Activated CD8-positive, alpha-beta memory T cell treated with anti-CD3 and anti-CD28 coated beads, Interleukin-2, amount 10 ng/mL, durations not matched to agents 7 days and 5 days (primary cell): ENCODE measurements at places on chromosomes 1 and 21. TPM values are rescaled to one million over a fixed set of nuclear protein-coding genes. Genes with fewer than 3 reads are reported as not detected.
A peak's percentile ranks its signal among the peaks of the same experiment; 100 is the strongest.

DNA sequence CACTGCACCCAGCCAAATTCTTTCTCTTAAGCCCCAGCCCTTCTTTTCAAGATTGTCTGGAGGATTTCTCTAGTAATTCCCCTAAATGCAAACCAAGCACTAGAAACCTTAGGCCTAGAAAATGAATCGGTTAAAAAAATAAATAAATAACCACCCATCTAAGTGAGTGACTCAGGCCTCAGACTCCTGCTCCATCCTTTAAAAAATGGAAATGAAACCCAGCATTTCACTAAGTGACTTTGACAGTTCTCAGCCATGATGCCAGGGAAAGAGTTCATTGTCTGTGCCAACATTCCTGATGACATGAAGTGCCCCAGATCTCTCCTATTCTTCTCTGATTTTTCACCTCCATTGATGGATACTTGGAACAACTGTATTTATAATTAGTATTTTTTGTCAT is 415.2 kb upstream of the DAB1 start:
- no peak overlapping the region for H3K27ac ChIP-seq
- H3K4me1 ChIP-seq: no peaks in the 10 kb centered on the region
- no peaks in the 10 kb centered on the region for H3K27me3 ChIP-seq
- no peak for DNase-seq

- no peak for DNase-seq
- no peak overlapping the region for H3K4me3 ChIP-seq
- peaks cover 9% of the 10 kb centered on the region for H3K4me1 ChIP-seq
- H3K36me3 ChIP-seq: peaks cover 1% of the 10 kb centered on the region
Observed at GRCh38 chr1:179021873-179022272, 3.8 kb upstream of the FAM20B start.

DNA sequence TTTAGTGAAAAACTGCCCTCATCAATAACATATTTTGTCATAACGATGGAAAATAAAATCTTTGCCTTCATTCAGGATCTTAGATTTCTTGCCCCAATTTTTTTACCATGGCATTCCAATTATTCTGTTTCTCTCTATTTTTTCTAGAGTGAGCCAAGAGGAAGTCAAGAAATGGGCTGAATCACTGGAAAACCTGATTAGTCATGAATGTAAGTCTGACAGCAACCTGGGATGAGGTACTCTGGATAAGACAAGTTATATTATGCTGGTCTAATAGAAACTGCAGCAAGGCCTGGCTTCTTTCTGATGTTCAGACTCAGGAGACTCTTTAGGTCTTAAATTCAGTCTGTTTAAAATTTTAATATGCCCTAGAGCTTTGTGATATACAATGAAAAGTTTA is 3.5 kb downstream of the RGS4 start:
- H3K27me3 ChIP-seq: peaks cover 41% of the 10 kb centered on the region
- no peaks in the 10 kb centered on the region for H3K4me1 ChIP-seq
- no peak for DNase-seq
- no peak overlapping the region for H3K27ac ChIP-seq
- no peaks in the 10 kb centered on the region for H3K36me3 ChIP-seq

- DNase-seq: peak; percentile 83
- H3K4me3 ChIP-seq: no peak overlapping the region
- peaks cover under 1% of the 10 kb centered on the region for H3K27me3 ChIP-seq
- peaks cover 2% of the 10 kb centered on the region for H3K4me1 ChIP-seq
- H3K36me3 ChIP-seq: peaks cover 7% of the 10 kb centered on the region
Observed at GRCh38 chr1:222455188-222455879, 92.6 kb downstream of the HHIPL2 start.

- no peaks in the 10 kb centered on the region for H3K4me1 ChIP-seq
- no peak overlapping the region for H3K27ac ChIP-seq
- H3K4me3 ChIP-seq: no peak overlapping the region
- H3K27me3 ChIP-seq: peaks cover 7% of the 10 kb centered on the region
- no peaks in the 10 kb centered on the region for H3K36me3 ChIP-seq
Observed at GRCh38 chr1:235601104-235601503, 48.5 kb downstream of the GNG4 start.

GRCh38 chr1:18668750-18669404 is 38.2 kb downstream of the PAX7 start:
- H3K27ac ChIP-seq: no peak overlapping the region
- DNase-seq: no peak
- H3K4me1 ChIP-seq: no peaks in the 10 kb centered on the region
- H3K27me3 ChIP-seq: peaks cover 16% of the 10 kb centered on the region
- no peak overlapping the region for H3K4me3 ChIP-seq

DNA sequence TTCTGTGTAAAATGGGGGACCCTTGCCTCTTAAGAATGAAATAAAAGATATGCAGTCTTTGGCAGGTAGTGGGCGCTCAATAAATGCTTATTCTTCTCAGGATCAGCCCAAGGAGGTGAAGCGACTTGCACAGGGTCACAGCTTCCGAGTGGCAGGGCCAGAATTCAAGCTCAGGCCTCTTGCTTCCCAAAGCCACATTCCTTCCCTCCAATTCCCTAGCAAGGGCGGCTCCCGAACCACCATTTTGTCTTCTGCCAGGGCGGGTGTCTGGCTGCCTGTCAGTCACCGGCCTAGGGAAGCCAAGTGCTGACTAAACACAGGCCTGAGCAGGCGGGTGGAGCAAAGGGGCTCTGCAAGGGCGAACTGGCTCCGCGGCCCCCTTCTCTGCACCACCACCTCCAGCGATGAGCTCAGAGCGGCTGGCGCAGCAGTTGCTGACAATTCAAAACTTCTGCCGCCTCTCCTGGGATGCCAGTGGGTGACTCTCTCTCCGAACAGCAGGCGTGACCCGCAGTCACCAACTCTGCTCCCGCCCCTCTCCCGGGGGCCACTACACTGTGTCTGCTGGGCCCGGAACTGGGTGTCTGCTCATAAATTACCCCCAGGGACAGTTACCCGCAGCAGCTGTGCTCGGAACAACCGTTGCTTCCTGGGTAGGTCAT is 10.8 kb downstream of the GPR3 start:
- H3K36me3 ChIP-seq: peaks cover 5% of the 10 kb centered on the region
- peak overlapping the region; percentile 71 for H3K27ac ChIP-seq
- H3K4me3 ChIP-seq: no peak overlapping the region
- DNase-seq: no peak
- no peaks in the 10 kb centered on the region for H3K27me3 ChIP-seq
- H3K4me1 ChIP-seq: peaks cover 11% of the 10 kb centered on the region

DNA sequence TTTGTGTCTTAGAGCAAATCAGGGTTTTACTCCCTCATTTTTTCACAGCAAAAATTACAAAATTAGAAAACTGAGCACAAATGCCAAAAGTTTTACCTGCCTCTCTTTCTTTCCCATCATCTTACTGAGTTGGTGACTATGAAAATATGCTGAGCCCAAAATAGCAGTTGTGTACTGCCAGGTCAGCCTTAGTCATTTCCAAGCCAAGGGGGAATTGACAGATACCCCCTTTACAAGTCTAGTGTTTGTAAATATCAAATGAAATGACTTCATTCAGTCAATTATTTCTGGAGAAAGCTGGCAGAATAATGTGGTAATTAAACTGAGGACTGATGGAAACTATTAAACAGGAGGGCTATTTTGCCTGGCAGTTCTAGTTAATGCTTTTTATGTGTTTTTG is 11.4 kb upstream of the GORAB start:
- no peak overlapping the region for H3K27ac ChIP-seq
- H3K4me3 ChIP-seq: no peak overlapping the region
- no peaks in the 10 kb centered on the region for H3K36me3 ChIP-seq
- DNase-seq: no peak
- peaks cover 33% of the 10 kb centered on the region for H3K27me3 ChIP-seq
- no peaks in the 10 kb centered on the region for H3K4me1 ChIP-seq

DNA sequence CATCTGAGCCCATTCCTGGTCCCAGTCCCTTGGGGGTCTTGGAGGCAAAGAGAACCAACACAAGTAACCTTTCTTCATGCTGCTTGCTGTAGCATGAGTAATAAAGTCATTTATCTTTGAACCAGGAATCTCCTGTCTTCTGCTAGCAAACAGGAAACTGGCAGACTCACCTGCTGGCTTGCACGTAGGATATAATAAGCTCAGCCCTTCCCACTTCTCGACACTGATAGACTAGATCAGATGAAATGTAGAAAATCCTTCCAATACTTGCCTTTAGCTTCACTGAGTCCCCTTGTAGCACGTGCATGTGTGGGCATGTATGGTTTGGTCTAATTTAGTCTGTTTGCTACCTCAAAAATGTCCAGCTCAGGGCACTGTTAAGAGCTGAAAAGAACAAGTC is 6.5 kb upstream of the TFF2 start:
- H3K27me3 ChIP-seq: peaks cover 6% of the 10 kb centered on the region
- DNase-seq: no peak
- no peak overlapping the region for H3K27ac ChIP-seq
- H3K4me3 ChIP-seq: no peak overlapping the region
- H3K4me1 ChIP-seq: no peaks in the 10 kb centered on the region

DNA sequence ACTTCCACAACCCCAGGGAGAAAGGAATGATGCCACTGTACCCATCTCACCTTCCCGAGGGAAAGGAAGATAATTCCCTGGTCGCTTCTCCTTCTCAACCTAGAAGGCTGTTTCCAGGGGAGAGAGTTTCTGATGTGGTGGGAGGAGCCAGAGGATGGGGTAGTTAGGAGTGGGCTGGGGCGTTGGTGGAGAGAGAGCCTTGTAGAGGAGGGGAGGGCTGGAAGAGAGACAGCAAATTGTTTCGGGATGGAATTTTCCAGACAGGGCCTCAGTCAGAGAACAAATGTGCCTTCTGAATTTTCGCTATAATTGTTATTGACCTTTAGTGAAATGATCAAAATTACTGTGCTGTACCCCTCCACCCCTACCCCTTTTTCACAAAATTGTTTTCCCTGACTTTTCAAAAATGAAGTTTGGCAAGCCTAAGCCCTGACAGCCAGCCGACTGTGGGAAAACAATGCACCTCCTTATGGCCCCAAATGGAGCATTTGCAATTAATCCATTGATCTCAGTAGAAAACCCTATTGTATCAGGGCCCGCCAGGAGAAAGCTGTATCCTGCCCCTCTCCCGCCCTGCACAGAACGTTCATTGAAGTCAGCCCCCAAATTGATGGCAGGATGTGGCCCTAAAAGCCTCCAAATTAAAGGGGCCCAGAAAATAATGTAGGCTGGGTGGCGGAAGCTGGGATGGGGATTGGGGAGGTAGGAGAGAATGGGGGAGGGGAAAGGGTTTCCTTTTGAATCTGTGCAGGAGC is 69.1 kb upstream of the JUN start:
- H3K4me3 ChIP-seq: no peak overlapping the region
- DNase-seq: no peak
- H3K27me3 ChIP-seq: no peaks in the 10 kb centered on the region
- peaks cover 1% of the 10 kb centered on the region for H3K36me3 ChIP-seq

- H3K27ac ChIP-seq: peak overlapping the region; percentile 90
- no peaks in the 10 kb centered on the region for H3K27me3 ChIP-seq
- peak overlapping the region; percentile 44 for H3K4me3 ChIP-seq
Observed at GRCh38 chr1:181134543-181135436, 46.3 kb downstream of the IER5 start.

DNA sequence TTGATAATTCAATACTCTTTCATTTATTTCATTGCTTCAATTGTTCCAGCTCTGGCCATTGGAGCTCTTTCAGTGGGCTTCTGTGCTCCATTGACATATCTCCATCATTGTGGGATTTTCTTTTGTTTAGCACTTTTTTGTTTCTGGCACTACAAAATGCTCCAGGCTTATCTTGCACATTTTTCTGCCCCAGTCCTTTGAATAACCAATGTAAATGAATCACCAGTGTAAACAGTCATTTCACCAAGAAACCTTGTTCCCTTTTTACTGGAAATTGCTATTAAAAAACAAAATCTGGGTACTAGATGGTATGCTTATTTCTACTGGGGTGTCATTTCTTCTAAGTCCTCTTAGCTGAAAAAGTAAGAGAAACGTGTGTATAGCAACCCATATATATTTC is 173.0 kb upstream of the LYPLAL1 start:
- no peak for DNase-seq
- no peaks in the 10 kb centered on the region for H3K27me3 ChIP-seq
- no peaks in the 10 kb centered on the region for H3K36me3 ChIP-seq
- no peak overlapping the region for H3K27ac ChIP-seq

DNA sequence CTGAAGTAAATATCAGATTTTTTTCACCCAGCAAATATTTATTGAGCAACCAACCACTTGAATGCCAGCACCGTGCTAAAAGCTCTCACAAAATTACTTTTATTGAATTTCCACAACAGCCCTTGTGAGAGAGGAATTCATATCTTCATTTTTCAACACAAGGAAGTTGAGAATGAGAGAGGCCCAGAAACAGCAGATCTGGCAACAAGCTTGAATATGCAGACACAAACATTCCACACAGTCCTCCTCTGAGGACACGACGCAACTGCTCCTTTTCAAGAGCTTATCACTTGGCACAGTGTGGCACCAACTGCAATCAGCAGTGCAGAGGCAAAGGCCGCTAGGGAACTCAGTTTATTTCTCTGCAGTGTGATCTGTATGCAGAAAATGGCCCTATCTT is 32.2 kb upstream of the IFNAR2 start:
- no peak overlapping the region for H3K4me3 ChIP-seq
- DNase-seq: no peak
- H3K27ac ChIP-seq: no peak overlapping the region
- H3K36me3 ChIP-seq: no peaks in the 10 kb centered on the region
- H3K4me1 ChIP-seq: peaks cover 7% of the 10 kb centered on the region
- H3K27me3 ChIP-seq: peaks cover 27% of the 10 kb centered on the region

DNA sequence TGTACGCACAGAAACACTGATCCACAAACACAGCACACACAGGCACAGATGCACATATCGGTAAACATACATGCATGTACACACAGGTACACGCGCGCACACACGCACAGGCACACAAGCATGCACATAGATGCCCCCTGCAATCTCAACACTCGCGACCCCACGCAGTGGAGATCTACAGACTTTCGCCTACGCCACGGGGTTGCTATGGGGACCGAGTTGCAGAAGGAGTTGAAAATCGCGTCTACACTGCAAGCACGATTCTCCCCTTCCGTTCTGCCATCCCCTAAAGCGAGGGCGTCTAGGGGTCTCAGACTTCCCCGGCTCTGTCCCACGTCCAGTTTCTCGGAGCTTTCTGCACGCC is 826 bp downstream of the TRIM17 start:
- H3K4me1 ChIP-seq: peaks cover 22% of the 10 kb centered on the region
- H3K4me3 ChIP-seq: peak overlapping the region; percentile 56
- H3K27me3 ChIP-seq: peaks cover 10% of the 10 kb centered on the region
- no peaks in the 10 kb centered on the region for H3K36me3 ChIP-seq
- H3K27ac ChIP-seq: no peak overlapping the region
- DNase-seq: no peak

Gene CLCA1
- total RNA-seq: not detected

Gene RGS8
- not detected for total RNA-seq

Gene CFHR1
- total RNA-seq: not detected

Gene UMODL1
- not detected for total RNA-seq

Gene OR14K1
- total RNA-seq: not detected

Gene EVI5
- total RNA-seq: 2.6 TPM
